ENCODE measurements at places on chromosomes 16 and 17.

DNA sequence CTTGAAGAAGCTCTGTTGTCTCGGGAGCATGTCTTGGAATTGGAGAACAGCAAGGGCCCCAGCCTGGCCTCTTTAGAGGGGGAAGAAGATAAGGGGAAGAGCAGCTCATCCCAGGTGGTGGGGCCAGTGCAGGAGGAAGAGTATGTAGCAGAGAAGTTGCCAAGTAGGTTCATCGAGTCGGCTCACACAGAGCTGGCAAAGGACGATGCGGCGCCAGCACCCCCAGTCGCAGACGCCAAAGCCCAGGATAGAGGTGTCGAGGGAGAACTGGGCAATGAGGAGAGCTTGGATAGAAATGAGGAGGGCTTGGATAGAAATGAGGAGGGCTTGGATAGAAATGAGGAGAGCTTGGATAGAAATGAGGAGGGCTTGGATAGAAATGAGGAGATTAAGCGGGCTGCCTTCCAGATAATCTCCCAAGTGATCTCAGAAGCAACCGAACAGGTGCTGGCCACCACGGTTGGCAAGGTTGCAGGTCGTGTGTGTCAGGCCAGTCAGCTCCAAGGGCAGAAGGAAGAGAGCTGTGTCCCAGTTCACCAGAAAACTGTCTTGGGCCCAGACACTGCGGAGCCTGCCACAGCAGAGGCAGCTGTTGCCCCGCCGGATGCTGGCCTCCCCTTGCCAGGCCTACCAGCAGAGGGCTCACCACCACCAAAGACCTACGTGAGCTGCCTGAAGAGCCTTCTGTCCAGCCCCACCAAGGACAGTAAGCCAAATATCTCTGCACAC lies 21.2 kb downstream of the AKAP1 start:
- no peak for DNase-seq

DNA sequence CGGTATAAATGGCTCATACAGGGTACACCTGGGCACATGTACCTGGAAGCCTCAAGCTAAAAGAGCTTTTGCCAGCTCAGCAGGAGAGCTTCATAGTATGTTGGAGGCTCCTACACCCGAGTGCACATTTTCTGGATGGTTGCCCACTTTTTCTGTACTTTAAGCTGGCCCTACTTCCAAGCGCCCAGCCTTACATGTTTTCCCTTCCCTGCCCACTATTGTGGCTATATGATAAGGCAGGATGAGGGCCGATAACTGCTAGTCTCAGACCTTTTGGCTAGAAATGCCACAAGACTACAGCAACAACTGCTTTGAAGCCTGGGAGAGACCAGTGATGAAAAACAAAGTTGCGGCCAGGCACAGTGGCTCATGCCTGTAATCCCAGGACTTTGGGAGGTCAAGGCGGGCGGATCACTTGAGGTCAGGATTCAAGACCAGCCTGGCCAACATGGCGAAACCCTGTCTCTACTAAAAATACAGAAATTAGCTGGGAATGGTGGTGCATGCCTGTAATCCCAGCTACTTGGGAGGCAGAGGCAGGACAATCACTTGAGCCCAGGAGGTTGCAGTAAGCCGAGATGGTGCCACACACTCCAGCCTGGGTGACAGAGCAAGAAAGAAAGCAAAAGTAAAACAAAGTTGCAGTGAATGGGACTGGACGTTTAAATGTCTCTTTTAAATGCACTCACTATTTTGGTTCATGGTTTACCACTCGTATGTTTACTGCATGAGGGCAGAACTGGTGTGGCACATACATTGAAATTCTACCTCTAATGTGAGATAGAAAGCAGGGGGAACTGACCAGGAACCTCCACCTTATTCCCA lies 14.2 kb upstream of the MARCHF10 start:
- no peak for DNase-seq

DNA sequence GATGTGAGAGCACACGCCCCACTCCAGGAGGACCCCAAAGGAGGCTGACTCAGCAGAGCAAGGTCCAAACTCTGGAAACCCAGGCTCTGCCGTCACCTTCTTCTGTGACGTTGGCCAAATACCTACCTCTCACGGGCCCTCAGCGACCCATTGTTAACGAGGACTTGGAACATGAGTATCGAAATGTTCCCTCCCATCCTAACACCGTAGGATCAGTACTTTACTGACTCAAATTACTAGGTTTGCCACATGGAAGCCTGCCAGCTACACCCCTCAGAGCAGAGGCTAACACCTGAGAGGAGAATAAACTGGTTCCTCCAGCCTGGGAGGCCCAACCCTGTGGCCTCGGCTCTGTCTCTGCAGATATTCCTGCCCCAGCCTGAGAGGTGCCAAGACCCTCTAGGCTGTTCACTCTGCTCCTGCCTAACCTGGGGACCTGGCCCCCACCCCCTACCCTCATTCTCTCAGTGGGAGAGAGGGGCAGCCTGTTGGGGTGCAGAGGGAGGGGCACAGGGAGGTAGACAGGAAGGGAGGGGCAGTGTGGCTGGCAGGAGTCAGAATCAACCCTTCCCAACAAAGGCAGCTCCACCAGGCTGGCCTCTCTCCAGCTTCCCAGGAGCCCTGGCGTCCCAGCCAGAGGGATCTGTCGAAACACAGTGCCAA lies 4.4 kb downstream of the PITPNM3 start:
- DNase-seq, result no peak

DNA sequence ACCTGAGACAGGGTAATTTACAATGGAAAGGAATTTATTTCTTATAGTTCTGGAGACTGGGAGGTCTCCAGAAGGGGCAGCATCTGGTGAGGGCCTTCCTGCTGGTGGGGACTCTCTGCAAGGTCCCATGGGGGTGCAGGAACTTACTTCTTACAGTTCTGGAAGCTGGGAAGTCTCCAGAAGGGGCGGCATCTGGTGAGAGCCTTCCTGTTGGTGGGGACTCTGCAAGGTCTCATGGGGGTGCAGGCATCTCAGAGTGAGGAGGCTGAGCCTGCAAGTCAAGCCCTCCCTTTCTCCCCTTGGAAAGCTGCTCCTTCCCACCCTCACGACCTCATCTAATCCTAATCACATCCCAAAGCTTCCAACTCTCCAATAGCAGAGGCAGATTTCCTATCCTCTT lies 157.4 kb downstream of the FOXL1 start:
- DNase-seq, result no peak

GRCh38 chr16:30888856-30889499 lies 4.9 kb downstream of the BCL7C start:
- no peak for DNase-seq

- DNase-seq, result no peak
Measured at GRCh38 chr17:68711858-68712257, 110.7 kb upstream of the FAM20A start.

DNA sequence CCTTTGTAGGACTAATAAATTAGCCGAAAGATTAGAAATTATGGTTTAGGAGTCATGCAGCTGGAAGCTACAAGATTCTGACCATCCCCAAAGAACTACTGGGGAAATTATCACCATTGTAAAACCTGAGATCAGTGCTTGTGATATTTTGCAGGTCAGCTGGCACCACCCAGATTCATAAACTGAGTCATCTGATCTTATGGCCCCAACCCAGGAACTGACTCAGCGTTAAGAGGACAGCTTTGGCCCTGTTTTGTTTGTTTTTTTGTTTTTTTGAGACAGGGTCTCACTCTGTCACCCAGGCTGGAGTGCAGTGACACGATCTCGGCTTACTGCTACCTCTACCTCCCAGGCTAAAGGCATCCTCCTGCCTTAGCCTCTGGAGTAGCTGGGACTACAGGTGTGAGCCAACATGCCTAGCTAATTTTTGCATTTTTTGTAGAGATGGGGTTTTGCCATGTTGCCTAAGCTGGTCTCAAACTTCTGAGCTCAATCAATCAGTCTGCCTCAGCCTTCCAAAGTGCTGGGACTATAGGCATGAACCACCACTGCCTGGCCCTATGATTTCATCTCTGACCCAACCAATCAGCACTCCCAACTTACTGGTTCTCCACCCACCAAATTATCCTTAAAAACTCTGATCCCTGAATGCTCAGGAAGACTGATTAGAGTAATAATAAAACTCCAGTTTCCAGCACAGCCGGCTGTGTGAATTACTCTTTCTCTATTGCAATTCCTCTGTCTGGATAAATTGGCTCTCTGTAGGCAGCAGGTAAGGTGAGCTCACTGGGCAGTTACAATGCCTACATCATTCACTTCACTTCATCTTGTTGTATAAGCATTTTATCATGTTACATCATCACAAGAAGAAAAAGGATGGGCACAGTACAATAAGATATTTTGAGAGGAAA lies 79.4 kb upstream of the KSR1 start:
- peak; percentile 27 for DNase-seq

DNA sequence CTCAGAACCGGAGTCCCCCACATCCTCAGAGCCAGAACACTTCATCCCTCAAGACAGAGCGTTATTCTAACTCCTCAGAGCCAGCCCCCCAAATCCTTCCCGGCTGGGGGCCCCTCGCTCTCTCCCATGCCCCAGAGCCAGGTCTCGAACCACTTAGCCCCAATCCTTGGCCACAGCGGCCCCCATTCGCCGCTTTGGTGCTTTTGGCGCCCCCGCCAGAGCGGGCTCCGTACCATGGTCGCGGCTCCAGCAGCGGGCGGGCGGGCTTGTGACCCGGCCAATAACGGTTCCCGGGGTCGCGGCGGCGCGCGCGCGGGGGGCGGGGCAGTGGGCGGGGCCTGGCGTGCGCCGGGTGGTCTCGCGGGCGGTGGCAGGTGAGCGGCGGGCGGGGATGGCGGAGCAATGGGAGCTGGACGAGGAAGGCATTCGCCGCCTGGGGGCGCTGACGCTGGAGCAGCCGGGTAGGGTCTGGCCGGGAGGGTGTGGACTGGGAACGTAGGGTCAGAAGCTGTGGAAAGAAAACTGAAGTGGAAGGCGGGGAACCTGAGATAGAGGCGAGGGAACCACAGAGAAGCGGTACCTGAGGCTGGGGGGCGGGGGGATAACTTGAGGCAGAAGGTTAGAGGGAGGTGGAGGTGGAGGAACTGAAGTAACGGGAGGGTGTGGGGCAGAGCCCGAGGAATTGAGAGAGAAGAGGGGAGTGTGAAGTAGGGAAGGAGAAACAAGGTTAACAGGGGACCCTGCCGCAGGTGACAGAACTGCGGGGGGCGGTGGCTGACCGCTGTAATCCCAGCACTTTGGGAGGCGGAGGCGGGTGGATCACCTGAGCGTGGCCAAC lies at the start of the genes KCTD19 and LRRC36:
Gene KCTD19, minus strand, starts transcription at position 270 of the 838 bp plus-strand sequence. Its CDS starts 34 bp downstream, at position 236.
Gene LRRC36, plus strand, starts transcription at position 344 of the 838 bp plus-strand sequence. Its CDS starts 48 bp downstream, at position 392.
- DNase-seq, result no peak

DNA sequence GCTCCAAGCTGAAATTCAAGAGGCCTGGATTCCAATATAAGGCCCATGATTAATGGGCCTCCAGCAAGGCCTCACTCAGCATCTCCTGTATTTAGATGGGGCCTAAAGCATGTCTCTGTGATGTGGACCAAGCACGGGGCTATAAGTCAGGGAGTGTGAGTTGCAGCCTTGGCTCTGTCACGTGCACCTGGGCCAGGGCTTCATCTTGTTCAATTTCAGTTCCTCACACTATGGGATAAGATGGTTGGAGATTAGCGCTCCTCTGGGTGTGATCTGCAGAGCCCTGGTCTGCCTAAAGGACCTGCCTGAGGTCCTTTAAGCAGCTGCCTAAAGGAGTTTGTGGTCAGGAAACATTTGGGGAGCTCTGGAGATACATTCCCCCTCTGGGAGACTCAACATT lies 25.2 kb downstream of the KLHL36 start:
- no peak for DNase-seq

GRCh38 chr17:1136748-1137147 lies 43.0 kb downstream of the ABR start:
- DNase-seq, result no peak

All from GM04503 (cell line).